ENCODE measurements at places on chromosomes 1 and 21.
A peak's percentile ranks its signal among the peaks of the same experiment; 100 is the strongest.

GRCh38 chr1:63966016-63966415, 192.2 kb downstream of the ROR1 start:
- DNase-seq: no peak

DNA sequence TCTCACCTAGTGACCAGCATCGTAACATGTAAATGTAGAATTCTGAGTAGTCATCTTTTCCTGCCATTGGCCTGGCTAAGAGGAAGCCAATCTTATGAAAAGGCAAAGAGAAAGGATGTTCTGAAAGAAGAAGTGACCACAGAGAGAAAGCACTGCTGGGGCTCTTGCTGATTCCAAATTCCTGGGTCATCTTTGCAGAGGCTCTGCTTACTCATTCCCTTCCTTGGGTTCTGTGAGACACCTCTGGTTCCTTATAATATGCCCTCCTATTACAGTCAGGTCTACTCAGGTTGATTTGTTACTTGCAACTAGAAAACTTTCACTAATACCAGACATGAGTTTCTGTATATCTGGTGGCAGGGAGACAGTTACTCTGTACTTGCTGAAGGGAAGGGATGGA, 198.8 kb upstream of the C8B start:
- DNase-seq: no peak

GRCh38 chr1:9010781-9011323, 15.4 kb downstream of the SLC2A7 start:
- peak; percentile 7 for DNase-seq

GRCh38 chr1:230573658-230574057, 68.6 kb upstream of the COG2 start:
- DNase-seq: no peak
